ENCODE measurements at places on chromosomes 1 and 21.

DNA sequence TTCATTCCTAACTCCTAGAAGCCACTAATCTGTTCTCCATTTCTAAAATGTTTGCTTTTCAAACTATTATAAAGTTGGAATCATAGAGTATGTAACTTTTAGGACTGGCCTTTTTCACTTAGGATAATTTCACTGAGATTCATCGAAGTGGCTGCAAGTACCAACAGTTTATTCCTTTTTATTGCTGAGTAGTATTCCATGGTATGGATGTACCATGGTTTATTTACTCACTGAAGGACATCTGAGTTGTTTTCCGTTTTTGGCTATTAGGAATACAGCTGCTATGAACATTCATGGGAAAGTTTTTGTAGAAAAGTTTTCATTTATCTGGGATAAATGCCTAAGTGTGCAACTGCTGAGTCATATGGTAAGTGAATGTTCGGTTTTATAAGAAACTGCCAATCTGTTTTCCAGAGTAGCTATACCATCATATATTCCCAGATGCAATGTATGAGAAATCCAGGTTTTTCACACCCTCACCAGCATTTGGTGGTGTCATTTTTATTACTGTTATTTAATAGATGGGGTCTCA is 66.3 kb downstream of the SLC27A3 start:
- no peak for DNase-seq

GRCh38 chr1:70057500-70057899 is 147.9 kb downstream of the LRRC40 start:
- no peak for DNase-seq

DNA sequence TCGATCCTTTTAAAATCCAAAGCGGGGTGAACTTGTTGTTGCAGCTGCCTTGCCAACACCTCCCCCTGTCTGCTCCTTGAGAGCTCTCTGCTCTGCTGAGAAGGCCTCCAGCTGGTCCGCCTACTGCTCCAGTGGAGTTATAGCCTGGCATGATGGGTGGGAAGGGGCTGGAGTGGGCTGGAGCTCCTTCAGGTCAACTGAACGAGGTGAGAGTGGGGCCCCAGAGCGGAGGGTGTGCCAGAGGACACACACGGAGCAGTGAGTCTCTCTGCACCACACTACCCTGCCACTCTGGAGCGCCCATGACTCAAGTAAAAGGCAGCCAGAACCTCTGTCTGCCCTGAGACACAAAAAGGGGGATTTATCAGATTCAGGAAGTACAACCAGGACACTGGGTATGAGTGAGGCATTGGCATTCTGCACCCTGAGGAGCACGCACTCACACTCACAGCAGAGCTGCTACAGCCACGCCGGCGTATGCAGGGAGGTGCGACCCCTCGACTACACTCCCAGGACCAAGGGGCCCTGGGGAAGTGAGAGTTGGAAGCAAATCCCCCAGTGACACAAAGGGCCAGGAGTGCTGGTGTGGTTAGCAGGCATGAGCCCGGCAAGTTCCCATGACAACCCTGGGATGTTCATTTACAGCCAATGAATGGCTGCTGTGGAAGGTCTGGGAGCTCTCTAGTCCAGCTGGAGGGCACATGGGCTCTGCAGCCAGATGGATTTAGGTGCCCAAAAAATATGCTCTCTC is 28.0 kb upstream of the EVA1B start:
- DNase-seq = peak; percentile 27

DNA sequence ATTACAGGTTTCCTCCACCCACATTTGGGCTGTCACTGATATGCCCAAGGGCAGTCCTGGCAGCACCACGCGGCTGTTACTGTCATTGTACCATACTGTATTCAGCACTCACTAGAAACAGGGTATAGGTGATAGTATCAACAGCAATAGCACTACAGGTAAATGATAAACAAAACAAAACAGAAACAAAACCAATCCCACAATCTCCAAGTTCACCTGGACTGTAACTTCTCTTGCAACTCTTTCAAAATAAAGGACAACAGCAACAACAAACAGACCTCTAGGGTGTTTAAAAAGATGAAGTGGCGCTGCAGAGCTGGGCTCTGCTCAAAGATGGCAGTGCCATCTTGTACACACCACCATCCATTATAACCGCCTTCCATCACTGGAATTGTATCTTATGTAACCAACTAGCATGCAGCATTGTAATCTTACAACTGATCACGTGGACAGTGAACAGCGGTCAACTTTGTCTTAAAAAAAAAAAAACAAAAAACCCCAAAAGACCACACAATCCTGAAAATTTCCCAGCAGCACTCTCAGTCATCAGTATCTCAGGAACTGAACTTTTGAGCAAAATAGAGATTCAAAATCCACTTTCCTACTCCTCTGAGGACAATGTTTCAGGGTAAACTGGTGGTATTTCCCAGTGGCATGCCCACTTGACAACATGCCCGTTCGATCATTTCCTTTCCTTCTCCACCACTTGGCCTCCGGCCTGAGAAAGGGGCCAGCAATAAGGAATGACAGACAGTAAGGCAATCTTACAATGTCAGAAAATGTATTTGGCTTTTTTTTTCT is 3.8 kb downstream of the IRF2BP2 start:
- DNase-seq = no peak
